HCT116 (cell line): ENCODE measurements at places on chromosomes 5 and 9. TPM values are rescaled to one million over a fixed set of nuclear protein-coding genes. Genes with fewer than 3 reads are reported as not detected.

DNA sequence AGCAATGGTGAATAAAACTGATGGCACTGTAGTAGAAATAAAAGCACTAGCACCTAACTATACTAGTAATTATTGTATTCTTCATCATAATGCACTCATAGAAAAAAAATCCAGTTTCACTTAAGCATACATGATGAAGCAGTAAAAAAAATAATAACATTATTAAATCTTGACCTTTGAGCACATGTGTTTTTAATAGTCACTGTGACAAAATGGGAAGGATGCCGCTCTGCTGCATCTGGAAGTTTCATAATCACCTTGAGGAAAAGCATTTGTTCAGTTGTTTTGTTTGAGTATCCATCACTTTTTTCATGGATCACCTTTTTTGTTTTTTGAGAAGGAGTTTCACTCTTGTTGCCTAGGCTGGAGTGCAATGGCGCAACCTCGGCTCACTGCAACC, 13.2 kb downstream of the OR2K2 start:
- DNase-seq = no peak

Gene BTNL8
- total RNA-seq = not detected

Gene HAVCR2
- total RNA-seq = 0.07 TPM

DNA sequence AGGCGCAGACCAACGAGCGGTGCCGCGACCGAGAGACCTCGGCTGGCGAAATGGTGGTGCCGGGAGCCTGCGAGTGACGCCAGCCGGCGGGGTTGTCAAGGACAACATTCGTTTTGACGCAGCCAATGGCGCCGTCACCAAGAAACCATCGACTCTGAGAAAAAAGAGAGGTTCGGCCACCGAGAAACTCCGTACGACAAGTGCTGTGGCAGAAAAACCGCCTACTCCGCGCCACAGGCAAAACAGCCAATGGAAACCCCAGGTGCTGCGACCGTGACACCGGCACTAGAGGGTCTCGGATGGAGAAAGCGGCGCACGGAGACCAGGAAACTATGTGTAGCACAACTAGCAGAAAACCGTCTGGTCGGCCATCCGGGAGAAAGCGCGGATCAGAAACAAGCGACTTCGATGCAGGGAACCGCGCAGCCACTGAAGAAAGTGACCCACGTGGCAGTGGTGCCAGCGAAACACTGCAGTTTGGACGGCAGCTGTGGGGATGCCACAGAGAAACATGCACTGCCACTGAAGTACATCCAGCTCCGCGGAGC, 88.8 kb downstream of the ANXA2R start:
- no peak for DNase-seq

GRCh38 chr5:172441262-172441751, 13.0 kb downstream of the SH3PXD2B start:
- DNase-seq = no peak

GRCh38 chr9:98781588-98782383, 14.6 kb downstream of the ANKS6 start:
- DNase-seq = peak; percentile 89
